Activated CD4-positive, alpha-beta memory T cell treated with anti-CD3 and anti-CD28 coated beads, Interleukin-2, amount 10 ng/mL, durations not matched to agents 7 days and 5 days (primary cell): ENCODE measurements at places on chromosomes 11 and 22. TPM values are rescaled to one million over a fixed set of nuclear protein-coding genes. Genes with fewer than 3 reads are reported as not detected.
A peak's percentile ranks its signal among the peaks of the same experiment; 100 is the strongest.

Gene MUC5AC
- not detected for total RNA-seq

Gene KRTAP5-2
- not detected for total RNA-seq

Gene CNGA4
- total RNA-seq: 0.30 TPM

- DNase-seq: no peak
Observed at GRCh38 chr22:37146051-37146385, 3.7 kb downstream of the IL2RB start.

DNA sequence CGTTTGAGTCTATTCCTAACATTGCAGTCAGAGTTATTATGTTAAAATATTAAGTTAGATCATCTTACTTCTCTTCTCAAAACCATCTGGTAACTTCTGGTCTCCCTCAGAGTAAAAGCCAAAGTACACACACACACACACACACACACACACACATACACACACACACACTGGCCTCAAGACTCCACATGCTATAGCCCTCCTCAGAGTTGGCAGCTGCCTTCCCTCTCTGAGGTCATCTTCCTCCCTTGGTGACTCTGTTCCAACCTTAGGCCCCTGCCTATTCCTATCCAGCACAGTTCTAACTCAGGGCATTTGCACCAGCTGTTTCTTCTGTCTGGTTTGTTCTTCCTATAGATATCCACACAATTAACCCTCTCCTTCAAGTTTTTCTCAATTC lies 272.0 kb upstream of the SESN3 start:
- no peak for DNase-seq

DNA sequence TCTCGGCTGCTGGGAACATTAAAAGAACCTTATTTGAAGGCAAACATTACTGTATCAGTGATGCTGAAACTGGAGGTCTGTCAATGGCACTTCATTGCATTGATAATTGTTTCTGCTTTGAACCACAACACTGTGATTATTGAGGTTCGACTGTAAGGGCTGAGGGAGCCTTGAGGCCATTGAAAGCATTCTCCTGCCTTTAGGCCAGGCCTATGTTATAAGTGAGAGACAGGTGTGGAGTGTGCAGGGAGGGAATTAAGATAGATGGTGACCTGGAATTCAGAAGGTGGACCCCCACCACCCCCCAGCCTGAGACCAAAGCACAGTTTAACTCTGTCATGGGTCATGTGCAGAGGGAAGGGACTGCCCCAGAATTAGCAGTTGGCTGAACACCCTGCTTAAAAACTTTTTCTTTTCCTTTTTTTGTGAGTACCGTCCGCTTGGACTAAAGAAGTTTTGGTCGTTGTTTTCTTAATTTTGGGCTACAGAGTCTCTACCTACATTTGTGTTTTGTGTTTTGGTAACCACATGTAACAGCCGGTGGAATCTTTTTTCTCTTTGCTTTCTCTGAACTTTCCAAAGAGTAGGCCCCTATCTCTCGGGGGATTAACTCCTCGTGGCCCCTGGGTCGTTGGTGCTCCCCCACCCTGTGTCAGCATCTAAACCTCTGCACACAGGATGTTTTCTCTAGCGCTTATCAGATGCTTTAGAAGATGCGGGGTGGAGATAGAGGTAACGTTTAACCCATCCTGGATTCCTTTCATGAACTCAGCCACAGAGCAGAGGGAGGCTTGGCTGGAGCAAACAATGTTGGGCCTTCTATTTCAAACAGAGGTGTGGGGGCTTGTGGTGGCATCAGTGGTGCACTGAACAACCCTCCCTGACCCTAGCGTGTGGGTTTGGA lies 43.7 kb downstream of the ZBTB16 start:
- DNase-seq: peak; percentile 31

- DNase-seq: no peak
Observed at GRCh38 chr11:79940165-79940564, 499.3 kb upstream of the TENM4 start.

DNA sequence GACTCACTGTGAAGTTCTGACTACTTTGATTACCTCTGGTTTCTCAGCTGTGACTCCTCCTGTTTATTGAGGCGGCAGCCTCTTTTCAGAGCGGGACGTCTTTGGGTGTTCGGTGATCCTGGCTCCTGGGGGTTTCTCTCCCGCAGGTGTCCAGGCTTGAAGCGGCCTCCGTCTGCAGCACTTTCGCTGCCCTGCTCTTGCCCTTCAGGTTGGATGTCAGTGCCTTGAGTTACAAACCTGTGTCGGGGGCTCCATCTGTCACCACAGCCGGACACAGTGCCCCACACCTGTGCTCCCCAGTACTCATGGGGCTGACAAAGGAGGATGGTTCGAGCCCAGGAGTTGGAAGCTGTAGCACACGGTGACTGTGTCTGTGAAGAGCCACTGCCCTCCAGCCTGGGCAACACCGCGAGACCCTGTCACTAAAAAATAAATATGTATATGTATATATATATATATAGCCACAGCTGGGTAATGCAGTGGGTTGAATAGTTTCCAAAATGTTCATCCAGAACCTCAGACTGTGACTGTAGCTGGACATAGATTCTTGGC lies 104.1 kb downstream of the BRD1 start:
- DNase-seq: no peak

DNA sequence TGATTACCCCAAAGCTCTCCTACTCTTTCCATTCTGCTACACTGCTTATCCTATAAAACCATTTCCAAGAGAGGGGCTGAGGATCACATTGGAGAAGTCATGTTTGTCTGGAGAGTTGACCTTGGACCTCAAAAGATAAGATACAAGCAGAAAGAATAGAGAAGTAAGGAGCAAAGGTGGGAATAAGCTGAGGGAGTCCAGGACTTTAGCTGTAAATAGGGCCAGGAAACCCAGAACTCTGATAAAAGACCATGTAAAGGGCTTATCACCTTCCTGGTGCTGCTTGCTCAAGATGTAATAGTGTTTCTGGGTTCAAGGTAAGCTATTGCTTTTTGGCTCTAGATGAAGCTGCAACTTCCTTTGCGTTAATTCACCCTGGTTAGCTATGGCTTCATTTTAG lies 32.8 kb upstream of the CCDC90B start:
- no peak for DNase-seq

DNA sequence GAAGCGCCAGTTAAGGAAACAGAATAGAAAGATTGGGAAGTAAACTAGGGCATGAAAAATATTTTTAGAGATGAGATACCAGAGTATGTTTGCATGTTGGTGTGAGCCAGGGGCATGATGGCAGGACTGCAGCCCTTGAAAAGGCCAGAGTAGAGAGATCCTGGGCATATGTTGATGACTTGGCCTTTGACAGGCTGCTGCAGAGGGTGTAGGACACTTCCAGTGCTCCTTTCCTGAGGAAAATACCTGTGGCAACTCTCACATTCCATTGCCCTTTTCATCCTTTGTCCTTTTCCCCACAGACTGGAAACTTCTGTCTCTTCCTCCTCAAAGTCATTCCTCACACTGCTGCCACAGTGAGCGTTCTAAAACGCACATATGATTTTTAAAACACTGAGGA lies 150.7 kb upstream of the CCDC90B start:
- no peak for DNase-seq

- no peak for DNase-seq
Observed at GRCh38 chr11:134901955-134902918, 490.2 kb upstream of the B3GAT1 start.

DNA sequence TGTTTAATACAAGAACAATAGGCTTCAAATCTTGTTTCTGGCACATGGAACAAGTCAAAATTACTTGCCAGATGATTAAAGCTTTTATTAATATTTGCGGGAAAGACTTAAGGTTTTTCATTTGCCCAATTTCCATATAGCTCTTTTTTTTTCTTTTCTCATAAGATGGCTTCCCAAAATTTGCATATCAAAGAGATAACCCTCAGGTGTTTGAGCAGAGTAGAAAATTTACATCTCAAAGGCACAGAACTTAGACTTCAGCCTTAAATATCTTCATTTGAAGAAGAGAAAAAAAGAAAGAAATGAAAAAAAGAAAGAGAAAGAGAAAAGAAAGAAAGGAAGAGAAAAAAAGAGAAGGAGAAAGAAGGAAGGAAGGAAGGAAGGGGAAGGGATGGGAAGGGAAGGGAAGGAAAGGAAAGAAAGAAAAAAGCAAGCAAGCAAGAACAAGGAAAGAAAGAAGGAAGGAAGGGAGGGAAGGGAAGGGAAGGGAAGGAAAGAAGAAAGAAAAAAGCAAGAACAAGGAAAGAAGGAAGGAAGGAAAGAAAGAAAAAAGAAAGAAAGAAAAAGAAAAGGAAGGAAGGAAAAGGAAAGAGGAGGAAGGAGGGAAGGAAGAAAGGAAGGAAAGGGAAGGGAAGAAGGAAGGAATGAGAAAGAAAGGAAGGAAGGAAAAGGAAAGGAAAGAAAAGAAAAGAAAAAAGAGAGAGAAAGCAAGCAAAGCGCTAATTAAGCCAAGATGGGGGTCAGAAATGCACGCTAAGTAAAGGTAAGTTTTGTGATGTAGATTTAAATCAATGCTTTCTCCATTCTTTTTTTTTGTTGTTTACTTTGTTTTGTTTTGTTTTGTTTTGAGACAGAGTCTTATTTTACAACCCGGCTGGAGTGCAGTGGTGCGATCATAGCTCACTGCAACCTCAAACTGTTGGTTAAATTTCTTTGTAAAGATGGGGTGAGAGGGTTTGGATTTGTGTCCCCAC lies 20.2 kb upstream of the IFITM3 start:
- no peak for DNase-seq

DNA sequence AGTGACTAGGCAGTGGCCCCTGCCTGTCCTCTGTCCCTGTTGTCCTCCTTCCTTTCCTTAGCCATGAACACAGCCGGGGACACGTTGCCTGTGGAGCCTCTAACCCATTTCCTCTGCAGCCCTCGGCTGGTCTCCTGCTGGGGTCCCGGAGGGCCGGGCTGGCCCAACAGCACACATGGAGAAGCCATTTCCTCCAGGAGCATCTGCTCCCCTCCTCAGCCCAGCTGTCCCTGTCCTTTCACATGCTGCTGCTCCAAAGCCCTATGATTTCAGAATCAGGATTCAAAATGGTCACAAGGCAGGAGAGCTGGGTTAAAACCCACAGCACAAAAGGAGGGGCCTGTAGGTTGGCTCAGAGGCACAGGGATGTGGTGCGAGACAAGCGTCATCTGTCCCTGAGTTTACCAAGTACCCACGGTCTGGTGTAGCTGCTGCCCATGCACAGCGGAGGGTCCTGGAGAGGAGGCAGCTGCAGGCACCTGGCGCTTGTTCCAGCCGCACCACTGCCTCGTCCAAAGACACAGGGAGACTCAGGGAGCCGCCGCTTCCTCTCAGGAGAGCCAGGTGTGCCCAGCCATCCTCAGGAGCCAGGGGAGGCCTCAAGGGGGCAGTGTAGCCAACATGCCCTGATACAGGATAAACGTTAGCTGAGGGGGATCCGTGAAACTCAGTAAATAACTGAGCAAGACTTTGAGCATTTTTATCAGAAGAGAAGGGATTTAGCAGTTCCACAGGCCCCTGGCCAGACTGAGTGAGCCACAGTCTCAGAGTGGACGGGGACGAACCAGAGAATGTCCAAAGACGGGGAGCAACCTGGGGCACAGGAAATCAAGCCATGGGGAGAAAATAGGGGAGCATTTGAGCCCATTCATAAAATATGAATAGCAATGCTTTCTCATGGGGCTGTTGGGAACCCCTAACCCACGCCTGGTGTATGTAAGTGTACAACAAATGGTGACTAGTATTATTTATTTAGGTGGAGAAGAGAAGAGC lies 3.9 kb upstream of the VSIG10L2 start:
- DNase-seq: peak; percentile 52

DNA sequence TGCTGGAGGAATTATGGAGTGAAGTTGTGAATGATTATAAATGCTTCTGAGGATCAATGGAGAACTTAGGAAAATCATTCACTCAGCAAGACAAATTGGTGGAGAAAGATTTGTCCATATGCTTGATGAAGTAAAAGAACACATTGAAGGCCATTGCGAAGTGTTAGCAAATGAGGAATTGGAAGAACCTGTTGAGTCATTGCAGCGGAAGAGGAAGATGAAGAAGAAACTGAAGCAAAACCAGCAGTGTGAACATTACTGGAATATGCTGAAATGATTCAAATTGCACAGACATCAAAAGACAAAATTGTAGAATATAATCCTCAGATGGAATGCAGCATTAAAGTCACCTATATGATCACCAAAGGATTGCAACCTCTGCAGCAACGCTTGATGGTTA lies 168.1 kb downstream of the ADAMTS15 start:
- DNase-seq: no peak

DNA sequence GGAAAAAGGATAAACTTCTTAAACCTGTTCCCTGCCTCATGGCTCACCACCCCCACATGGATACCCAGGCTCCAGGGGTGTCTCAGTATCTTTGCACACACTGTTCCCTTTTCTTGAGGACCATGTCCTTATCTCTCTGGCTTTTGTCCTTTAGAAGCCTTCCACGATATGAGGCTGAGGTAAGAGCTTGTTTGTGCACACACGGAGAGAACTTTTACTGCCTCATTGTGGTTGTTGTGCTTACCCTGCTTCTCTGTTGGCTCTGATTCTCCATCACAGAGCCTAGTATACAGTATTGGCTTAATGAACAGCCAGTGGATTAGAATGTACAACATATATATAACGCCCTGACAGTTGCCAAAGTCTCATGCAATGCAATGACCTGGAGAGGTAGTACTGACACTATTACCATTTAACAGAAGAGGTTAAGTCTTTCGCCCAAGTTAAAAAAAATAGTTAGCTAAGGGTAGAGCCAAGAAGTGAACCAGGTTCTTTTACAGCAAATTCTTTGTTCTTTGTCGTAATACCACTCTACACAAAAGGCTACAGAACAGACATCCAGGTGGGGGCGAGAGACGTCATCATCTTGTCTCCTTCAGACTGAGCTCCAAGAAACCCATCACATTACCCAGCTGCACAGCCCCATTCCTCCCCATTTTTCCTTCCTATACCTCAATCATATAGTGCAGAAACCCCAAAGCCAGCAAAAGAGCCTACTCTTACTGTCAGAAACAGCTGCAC lies 117.3 kb downstream of the PLEKHA7 start:
- DNase-seq: no peak

DNA sequence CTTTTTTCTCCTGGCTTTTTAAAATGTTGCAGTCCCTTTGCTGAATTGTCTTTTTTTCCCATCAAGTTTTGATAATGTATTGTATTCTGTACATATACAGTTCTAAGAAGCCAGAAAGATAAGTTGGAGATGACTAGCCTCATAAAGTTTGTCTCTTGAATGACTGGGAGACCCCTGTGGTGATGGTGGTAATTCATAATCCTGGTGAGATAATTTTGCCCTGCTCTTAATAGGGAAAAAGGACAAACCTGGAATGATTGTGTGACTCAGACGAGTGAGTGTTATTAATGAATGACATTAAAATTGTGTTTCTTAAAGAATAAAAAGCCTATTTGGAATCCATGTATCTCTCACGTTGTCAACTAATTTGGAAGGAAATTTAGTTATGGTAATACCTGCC lies 1.2 kb downstream of the HIKESHI start:
- no peak for DNase-seq

- DNase-seq: no peak
Observed at GRCh38 chr22:20741008-20741633, 32.8 kb upstream of the SERPIND1 start.

DNA sequence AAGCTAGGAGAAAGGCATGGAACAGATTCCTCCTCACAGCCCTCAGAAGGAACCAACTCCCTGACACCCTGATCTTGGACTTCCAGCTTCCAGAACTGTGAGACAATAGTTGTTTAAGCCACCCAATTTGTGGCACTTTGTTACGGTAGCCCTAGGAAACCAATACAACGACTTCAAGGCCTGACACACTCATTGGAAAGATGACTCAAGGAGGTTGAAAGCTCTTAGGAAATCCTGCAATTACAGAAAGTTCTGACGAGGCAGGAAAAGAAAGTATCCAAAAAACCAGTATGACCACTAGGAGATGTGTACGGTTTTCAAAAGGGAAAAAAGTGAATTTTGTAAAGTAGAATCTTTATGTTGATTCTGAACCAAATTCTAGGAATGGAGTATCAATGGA lies 161.4 kb downstream of the SWAP70 start:
- DNase-seq: no peak

- DNase-seq: no peak
Observed at GRCh38 chr11:93020248-93021046, 51.0 kb downstream of the MTNR1B start.
